NCI-H69 (cell line): ENCODE measurements at places on chromosomes 16 and 17.

DNA sequence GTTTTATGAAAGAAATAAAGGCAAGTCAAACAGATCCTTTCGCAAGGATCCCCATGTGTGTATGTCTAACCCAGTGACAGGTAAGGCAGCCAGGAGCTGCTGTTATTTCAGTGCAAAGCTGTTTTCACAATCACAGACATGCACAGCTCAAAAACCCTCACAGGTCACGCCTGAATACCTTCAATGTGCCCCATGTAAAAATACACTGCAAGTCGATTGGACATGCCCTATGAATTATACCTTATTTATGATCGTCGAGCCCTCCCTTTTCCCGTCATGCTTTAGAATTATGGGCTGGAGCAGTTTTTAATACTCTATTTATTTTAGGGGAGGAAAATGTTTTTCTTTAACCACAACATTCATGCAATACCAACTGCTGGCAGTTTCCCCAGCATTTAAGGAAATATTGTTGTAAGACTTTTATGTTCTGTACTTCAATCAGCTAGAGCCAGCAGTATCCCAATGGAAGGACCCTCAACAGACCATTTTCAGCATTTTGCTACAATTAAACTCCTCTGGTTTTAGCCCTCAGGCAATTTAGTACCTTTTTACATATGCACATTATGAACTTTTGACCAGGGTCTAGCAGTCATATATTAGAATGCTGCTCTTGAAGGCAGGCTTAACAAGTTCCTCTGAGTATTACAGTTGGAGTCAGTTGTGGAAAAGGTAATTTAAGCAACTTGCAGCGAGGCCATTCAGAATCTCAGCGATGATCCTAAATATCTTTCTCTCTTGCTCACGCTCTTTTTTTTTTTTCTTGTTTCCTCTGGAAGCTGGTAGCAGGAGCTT lies 362.2 kb downstream of the WWOX start:
- DNase-seq, result no peak

DNA sequence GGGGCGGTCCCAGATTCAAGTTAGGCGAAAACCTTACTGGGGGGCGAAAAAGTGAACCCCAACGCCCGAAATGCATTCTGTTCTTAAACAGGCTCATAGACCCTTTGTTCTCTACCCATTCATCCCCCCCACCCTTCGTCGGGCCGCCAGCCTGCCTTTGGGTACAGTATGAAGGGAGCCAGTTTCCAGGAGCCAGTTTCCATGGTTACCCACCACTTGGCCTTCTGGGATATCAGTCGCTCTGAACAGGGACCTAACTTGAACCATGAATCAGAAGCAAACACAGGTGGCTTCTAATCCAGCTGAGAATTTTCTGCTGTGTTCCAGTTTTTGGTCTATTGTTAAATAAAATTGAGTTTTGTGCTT lies 532 bp downstream of the DHX40 start:
- DNase-seq, result peak; percentile 92

- no peak for DNase-seq
These were observed 7.4 kb upstream of the COX10 start for GRCh38 chr17:14061666-14062560.

GRCh38 chr16:85565340-85565739 lies 47.8 kb upstream of the GSE1 start:
- no peak for DNase-seq

DNA sequence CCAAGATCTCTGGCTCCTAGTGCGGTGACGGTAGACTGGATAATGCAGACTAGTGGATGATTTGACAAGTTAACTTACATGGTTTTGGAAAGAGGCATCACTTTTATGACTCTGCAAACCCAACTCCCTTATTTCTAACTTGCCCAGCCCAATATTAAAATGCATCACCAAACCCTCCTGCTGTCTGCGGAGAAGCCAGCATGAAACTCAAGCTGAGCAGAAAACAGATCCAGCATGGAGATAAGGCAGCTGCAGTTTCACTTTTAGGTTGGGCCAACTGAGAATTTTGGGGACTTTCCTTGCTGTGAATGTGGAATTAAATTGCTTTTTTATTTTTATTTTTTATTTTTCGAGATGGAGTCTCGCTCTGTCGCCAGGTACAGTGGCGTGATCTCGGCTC lies 27.8 kb downstream of the CDH1 start:
- no peak for DNase-seq

DNA sequence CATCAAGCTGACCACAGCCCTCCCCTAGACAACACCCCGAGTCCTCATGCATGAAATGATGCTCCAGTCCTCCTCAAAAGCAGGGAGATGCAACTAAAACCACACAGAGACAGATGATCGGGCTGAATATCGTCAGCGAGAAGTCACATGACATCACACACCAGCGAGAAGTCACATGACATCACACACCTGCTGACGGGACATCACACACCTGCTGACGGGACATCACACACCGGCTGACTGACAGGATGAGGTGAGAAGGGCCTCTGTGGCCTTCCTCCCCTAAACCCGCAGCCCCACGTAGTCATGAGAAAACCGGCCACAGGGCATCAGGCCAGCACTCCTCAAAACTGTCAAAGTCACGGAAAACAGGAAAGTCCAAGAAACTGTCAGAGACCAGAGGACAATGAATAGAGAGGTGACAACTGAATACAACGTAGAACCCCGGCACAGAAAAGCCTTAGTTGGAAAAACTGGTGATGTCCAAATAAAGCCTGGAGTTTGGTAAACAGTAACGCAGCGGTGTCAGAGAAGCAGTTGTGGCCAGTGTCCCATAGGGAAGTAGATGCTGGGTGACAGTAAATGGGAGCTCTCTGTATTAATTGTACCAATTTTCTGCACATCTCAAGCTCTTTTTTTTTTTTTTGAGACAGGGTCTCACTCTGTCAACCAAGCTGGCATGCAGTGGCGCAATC lies 14.3 kb downstream of the LITAF start:
- peak; percentile 31 for DNase-seq

DNA sequence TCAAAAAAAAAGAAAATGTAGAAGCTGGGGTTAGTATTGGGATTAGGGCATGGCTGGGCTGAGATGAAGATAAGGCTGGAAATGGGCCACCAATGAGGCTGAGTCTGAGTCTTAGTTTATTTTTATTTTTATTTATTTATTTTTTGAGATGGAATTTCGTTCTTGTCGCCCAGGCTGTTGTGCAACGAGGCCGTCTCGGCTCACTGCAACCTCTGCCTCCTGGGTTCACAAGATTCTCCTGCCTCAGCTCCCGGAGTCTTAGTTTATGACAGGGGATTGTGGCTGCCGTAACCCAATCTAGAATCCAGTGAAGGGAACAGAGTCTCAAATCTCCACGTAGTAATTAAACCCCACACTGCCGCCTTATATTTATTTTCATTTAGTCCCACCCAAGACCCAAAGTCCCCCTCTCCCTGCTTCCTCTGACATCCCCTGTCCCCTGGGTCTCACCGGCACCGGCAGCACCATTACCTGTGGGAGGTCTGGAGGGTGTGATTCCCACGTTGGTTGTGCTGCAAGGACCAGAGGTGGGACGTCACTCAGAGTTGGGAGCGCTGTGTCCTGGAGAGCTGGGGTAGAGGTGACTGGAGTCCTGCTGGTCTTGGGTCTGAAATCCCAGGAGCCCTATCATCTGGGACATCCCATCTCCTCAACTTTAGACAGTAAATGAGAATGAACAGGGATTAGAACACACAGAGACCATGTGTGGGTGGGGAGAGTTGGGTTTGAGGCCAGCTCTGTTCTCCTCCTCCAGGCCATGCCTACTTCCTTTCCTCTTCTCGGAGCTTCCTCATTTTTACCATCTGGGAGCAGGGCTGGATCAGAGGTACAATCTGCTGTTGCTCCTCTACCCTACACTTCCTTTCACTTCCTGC lies at the start of gene CLEC10A:
CLEC10A (minus strand) TSS at position 671 of the 875 bp plus-strand sequence. CDS start 1,439 bp downstream, outside the sequence.
- DNase-seq, result no peak

DNA sequence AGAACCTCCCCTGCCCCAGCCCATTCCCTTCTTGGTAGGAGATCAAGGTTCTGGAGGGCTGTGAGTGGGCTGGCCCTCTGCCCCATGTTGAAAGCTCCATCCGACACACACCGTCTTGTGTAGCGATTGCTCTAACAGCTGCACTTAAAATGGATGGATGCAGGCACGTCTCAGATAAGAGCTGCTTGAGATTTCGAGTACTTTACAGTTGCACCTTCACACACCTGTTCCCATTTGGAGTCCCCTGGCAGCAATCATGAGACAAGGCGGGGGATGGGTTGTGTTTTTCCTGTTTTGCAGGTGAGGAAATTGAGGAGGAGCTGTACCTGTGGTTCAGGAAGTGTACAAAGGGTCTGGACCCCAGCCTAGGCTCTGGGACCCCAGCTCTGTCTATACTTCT lies 25.6 kb upstream of the TAC4 start:
- DNase-seq, result peak; percentile 31

DNA sequence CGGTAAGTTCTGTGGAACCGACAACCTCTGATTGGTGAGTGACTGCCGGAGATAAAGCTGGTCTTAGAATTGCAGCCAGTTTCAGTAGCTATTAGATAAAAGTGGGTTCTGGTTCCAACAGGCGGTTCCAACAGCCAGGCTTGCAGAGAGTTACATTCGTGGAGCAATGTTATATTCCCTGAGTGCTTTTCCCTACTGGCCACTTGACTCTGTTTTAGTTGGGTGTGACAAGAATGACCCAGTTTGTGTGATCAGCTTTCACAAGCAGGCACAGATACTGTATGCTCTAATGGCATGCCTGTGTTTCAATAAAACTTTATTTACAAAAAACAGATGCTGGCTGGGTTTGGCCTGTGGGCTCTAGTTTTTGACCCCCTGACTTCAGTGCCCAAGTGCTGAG lies 196.6 kb downstream of the SNX29 start:
- no peak for DNase-seq

- peak; percentile 24 for DNase-seq
These were observed 22.6 kb upstream of the MGAT5B start for GRCh38 chr17:76845541-76846017.

- no peak for DNase-seq
These were observed 70.5 kb downstream of the SOX9 start for GRCh38 chr17:72191356-72191755.

GRCh38 chr17:83116783-83117555 lies 37.6 kb downstream of the METRNL start:
- DNase-seq, result no peak

GRCh38 chr17:29176558-29177351 lies 3.4 kb downstream of the MYO18A start:
- DNase-seq, result peak; percentile 95

DNA sequence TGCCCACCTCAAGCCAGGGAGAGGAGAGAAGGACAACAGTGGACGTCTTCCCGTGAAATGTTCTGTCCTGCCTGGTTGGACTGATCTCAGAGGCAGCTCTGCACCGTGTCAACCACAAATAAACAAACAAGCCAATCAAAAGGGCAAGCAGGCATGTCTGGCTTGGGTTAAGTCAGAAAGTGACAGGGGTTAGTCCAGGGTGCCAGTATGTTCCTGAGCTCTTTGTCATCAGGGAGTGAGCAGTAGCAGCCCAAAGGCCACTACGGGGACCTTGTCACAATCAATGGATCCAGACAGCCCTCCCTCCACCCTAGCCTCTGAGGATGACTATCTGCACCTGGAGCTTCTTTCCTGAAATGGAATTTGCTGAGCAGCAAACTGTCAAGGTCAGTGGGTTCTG lies 35.0 kb downstream of the CNGB1 start:
- DNase-seq, result no peak

DNA sequence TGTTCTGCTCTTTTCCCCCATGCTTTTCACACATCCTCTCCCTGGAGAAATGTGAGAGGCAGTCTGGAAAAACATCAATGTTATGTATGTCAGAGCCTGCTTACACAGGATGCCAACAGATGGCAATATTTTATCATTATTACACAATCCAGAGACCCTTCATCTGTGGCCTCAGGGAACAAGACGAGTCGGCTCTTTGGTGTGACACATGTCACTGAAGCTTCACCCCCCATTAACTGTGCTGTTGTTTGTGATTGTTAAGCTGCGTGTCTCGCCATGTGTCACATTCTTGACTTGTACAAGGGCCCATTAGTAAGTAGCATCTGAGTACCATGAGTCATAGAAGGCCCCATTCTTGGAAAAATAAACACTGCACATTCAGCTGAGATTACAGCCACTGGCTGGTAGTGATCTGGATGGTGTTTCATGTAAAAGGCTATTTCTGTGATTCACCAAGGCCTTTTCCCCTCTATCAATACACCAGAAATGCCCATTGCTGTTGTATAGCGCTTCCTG lies 682.1 kb upstream of the SOX9 start:
- DNase-seq, result peak; percentile 97

DNA sequence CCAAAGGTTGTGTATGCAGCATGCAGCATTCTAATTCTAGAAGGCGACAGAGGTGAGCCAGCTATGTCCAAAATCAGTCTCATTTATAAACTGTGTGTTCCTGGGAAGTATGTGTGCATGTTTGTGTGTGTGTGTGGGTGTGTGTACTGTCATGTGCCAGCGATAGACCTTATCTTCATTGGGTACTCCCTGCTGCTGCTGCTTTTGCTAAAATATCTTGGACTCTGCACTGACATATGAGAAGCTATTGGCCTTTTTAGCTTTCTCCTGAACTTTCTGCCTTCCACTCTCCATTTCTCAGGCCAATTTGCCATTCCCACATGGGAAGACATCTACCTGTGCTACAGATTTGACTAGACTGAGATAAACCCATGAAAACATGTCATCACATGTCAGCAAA lies 2.0 kb upstream of the LPO start:
- no peak for DNase-seq

DNA sequence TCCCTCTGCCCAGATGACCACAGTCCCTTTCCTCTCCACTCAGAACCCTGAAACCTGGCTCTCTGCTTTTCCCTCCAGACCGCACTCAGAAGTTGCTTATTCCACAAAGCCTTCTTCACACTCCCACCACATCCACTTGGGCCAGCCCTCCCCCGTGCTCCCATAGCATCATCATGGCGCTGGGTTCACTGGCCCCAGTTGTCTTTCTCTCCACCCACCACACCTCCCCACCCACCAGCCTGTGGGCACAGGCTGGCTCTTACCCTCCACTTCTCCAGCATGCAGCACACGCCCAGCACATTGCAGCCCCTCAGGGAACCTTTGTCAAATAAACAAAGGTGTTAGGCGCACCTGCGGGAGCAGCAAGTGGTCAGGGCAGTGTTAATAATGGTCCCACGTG lies 130.0 kb downstream of the KATNIP start:
- DNase-seq, result peak; percentile 94
